GM03348 (cell line): ENCODE measurements at places on chromosomes 11 and 22.

DNA sequence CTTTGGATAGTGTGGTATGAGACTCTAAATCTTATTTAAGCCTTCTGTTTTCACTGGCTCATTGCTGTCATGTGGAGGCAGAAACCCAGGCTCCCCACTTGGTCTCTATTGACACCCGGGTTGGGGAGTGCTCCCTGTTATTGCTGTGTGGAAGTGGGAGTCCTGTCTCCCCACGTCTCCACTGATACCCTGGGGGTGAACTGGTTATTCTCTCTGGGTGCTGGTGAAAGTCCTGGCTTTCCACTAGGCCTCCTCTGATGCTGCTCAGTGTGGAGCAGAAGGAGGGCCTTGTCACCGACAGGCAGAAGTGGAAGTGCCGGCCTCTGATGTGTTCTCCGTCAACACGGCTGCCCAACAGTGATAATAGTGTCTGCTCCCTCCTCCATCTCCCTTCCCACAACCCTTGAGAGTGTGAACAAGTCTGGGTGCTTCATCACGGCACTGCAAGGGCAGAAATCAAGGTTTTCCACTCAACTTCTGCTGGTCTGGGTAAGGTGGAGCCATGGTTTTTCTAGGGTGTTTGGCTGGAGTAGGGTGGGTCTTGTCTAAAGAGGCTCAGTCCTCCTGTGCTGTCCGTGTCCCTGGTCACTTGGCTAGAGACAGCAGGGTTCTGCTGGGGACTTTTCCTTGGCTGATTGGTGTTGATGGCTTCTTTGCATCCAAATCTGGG, 240.7 kb upstream of the B3GAT1 start:
- no peak for DNase-seq

DNA sequence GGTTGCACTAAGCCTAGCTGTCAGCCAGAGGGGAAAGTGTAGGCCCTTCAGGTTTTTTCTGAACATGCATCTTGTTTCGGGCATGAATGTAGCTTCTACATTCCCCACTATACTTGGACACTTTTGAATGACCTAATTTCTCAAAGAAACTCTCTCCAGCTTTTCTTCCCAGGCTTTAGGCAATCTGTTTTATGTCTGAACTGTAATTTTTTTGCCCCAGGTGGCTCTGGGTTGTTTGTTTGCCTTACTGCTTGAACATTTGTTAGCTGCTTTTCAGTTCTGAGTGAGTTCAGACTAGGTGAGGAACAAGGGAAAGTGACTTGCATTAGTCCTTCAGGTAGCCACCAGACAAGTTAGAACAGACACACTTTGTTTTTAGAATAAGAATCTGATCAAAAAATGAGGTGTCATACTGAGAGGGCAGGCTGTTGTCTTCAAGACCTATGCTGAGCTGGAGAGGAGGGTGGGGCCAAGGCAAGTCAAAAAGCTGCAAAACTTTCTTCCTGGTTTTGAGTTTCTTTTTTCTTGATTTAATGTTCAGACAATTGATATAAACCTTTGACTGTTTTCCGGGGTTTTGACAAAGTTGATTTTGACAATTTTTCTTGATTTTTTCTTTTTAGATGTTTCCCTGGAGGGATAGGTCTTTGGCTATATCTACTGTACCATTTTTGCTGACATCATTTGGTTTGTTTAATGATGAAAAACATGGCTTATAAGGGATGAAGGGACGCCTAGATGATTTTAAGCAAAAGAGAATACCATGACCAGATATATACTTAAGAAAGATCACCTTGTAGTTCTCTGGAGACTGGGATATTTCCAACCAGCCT, 182.8 kb downstream of the WNT11 start:
- no peak for DNase-seq

GRCh38 chr11:32118025-32118974, 27.4 kb downstream of the RCN1 start:
- DNase-seq, result no peak

DNA sequence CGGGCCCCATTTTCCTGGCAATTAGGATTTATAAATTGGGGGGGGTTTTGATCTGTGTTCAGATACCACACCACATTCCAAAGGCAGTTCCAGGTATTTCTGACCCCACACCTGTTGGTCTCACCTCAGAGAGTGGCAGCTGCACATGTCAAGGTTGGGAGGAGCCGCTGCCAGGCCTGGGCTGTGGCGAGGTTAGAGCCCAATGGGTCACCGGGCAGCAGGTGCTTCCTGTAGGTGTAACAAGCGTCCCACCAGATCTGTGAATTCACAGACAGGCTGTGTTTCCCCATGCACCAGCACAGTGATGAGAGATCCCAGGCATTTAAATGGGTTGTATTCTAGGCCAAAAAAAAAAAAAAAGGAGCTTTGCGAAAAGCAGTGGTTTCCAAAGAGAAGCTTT, 58.6 kb downstream of the CABIN1 start:
- DNase-seq, result no peak

DNA sequence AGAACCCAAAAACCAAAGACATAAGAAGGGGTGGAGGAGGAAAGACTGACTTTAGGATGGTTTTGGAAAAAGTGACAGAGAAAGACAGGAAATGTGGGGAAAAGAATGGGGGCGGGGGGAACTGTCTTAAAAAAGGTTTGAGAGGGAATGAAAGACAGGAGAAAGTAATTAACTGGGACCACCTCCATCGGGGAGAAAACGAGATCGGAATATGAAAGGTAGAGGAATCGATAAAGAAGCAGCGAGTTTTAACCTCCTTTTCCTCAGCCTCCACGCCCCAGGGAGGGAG, 524 bp downstream of the MTMR2 start:
- no peak for DNase-seq

DNA sequence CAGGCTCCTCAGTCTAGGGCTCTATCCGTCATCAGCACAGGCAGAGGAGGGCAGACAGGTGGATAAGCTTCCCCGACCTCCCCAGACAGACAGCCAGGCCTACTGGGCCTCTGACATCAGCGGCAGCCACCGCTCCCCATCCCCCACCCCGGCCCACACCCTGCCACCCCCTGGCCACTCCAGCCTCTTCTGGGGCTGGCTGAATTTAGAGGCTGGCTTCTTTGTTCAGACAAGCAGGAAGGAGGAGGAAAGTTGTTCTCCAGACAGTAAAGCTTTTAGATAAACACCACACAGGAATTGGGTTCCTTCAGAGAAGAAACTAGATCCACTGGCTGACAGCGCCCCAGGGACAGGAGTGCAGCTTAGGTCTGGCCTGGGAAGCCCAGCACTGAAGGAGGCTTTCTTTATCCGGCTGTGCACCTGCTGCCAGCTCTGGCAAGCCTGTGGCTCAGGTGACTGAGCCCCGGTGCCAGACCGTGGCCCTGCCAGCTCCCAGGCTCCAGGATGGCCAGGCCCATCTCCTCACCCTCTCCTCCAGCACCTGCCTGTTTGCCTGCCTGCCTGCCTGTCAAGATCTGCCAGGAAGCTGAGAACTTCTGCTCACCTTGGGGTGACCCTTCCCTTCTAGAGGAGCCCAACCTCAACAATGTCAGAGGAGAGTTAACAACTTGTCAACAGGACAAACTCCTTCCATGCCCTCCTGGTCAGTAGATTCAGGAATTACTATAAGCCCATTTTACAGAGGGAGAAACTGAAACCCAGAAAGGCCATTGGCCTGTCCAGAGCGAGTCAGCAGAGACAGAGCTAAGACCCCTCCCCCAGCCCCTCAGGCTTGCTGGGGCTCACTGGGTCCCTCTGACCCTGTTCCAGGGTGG, 44.0 kb upstream of the KLHL35 start:
- no peak for DNase-seq

GRCh38 chr11:73800276-73800806, 12.7 kb downstream of the MRPL48 start:
- DNase-seq, result no peak

DNA sequence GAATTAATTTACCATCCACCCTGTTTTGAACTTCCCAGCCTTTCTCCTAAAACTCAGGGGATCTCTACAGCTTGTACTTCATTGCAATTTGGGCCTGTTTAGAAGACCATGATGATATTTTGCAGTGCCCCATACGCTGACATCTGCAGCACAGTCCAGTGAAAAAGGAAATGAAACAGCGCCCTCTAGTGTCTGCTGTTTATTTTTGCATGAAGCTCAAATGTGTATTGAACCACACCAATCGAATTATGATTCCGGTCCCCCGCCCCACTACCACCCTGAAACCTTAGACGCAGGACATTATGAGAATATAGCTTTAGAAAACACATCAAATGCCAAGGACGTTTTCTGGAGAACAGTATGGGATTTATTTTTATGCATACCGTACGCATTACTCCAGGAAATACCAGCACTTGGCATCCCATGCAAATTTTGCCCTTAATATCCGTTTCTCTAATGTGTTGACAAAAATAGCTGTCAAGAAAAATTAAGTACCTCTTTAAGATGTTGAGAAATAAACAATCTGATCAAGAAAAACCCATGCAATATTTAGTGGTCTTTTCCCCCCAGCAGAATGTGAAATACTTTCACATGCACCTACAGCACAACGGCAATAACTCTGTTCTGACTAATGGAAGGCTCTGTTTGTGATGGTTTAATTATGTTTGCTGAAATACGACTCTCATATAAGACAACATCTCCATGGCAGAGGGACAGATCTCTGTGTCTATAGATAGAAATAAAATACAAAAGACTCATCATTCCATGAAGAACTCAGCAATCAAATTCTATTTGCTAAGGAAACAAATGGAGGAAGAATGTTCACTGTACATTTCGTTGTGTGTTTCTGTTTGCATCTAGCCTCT, 93.9 kb downstream of the TECTA start:
- DNase-seq, result peak; percentile 71

DNA sequence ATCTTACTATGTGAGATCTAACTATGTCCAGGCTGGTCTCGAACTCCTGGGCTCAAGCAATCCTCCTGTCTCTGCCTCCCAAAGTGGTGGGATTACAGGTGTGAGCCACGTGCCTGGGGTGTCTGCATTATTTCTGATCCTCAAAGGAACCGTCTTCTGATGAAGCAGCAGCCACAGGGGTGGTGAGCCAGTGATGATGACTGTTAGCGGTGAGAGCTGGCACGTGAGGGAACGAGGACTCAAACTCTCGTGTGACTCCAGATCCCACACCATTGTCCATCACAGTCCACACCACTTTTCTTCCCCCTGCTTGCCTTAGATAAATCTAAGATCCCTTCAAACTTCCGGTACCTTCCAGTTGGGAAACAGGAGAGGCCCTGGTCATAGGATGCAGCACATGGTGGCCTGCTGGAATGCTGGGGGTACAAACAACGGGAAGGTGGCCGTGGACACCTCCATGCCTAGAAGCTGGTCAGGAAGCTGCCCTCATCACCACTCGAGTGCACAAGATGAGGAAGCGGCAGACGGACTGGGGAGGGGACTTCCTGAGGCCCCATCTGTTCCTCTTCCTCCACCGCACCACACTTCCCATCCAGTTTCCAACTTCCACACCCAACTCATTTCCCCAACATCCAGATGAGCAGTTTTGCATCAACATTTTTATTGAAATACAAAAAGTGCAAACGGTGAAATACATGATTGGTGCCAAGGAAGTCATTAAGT, 23.8 kb downstream of the ARHGAP1 start:
- no peak for DNase-seq

DNA sequence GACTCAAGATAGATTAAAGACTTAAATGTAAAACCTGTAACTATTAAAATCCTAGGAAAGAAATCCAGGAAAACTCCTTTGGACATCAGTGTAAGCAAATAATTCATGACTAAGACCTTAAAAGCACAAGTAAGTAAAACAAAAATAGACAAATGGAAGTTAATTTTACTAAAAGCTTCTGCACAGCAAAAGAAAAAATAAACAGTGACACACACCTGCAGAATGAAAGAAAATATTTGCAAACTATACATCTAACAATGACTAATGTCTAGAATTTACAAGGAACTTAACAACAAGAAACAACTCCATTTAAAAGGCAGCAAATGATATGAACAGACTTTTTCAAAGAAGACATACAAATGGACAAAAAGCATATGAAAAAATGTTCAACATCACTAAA, 359.1 kb downstream of the LUZP2 start:
- DNase-seq, result no peak

DNA sequence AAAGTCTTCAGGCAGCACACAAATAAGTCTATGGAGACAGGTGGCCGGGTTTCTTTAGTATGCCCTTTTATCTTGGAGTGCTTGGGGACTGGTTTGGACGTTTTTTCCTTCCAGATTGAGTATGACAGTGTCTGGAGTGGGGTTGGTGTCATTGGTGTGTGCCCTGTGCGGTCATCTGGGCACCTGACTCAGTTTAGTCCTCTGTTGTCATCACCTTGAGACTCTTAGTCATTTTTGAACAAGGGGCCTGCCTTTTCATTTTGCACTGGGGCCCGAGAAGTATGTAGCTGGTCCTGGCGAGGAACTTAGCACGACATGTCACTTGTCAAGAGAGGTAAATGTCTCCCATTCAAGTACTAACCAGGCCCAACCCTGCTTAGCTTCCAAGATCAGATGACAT, 27.2 kb upstream of the MYO18B start:
- no peak for DNase-seq

GRCh38 chr22:46958658-46959057, 196.2 kb downstream of the TBC1D22A start:
- no peak for DNase-seq

- DNase-seq, result peak; percentile 53
Observed at GRCh38 chr22:20206709-20207215, 55.9 kb upstream of the CCDC188 start.

DNA sequence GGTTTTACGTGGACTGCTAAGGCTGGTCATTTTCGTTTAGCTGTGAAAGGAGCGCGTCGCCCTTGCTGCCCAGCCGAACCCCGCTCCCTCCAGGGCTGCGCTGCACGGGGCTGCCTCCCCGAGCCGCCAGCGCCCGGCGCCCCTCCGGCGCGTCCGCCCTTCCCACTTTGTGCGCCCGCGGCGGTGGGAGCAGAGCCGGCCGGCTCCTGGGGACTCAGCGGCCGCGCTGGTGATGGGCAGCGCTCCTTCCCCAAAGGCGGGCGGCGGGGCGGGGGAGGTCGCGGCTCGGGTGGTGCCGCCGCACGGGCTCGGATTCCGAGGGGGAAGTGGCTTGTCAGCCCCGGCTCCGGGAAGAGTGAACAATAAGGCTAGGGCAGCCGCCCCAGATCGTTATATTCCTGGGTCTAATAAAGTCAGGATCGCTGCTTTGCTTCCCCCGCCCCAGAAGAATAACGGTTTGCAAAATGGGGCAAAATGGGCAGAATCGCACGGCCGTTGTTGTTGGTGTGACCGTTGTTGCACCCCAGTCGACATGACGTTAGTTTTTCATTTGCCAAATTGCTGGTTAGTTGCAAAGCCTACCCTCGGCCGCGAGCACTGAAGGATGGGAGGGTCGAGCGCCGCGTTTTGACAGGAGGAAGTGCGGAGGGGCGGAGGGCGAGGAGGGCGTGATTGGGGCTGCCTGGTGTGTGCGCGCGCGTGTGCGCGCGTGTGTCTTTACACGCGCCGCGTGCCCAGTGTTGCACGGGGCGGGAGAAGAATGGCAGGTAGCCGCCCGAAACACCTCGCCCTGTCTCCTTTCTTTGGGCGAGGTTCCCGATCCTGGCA, 745 bp downstream of the NCAM1 start:
- peak; percentile 44 for DNase-seq

GRCh38 chr22:30114361-30114760, 34.1 kb downstream of the HORMAD2 start:
- no peak for DNase-seq

DNA sequence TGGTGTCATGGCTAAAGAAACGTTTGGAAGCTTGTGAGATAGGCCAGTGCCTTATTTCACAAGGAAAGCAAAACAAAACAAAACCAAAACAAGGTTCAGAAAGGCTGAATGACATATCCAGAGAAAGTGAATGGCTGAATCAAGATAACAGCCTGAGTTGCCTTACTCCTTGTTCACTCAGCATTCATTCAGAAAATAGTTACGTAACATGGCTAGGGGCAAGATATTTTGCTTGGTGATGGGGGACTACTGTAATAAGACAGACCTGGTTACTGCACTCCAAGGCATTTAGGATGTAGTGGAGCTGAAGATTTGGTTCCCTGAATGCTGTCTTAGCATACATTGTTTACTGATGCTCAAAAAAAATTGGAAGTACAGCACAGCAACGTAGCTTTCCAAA, 47.7 kb downstream of the C11orf91 start:
- no peak for DNase-seq
